Heart right ventricle (tissue), 16 donors: ENCODE measurements at places on chromosomes 4 and X.

GRCh38 chr4:136392576-136392975, 1139.7 kb downstream of the PCDH18 start:
- no peak for DNase-seq

DNA sequence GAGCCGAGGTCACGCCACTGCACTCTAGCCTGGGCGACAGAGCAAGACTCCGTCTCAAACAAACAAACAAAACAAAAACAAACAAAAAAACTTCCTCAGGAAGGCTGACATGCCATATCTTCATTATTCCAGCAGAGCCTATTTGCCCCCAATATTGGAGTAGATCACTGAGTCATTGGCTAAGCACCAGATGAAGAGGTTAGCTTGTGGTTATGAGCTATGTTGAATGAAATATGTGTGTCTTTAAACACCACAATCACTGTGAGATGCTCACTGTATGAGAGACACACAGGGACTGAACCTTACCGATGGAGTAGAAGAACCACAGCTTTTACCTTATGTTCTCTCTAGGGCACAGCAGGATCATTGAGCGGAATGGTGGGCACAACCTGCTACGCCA, 122.1 kb upstream of the EOLA2 start:
- DNase-seq, result no peak

GRCh38 chr4:185738820-185739219, 73.2 kb downstream of the SORBS2 start:
- DNase-seq, result no peak

DNA sequence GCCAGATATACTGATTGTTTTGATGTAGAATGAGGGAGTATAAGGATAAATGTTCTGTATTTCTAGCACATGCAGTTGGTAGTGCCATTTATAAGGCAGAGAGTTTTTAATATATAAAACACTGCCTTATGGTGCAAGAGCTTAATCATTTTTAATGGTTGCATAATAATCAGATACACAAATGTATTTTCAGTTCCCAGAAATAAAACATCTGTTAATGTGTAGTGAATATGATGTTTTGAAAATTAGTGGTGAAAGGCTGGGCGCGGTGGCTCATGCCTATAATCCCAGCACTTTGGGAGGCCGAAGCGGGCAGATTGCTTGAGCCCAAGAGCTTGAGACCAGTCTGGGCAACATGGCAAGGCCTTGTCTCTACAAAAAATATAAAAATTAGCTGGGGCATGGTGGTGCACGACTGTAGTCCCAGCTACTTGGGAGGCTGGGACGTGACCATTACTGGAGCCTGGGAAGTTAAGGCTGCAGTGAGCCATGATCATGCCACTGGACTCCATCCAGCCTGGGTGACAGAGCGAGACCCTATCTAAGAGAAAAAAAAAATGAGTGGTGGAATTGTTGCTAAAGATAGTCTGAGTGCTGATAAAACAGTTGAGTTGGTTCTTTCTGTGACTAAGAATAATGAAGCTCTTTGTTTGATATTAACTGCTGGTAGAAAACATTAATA, 29.3 kb downstream of the CLCN3 start:
- DNase-seq, result peak; percentile 56

GRCh38 chr4:26687728-26688127, 103.8 kb downstream of the TBC1D19 start:
- no peak for DNase-seq

DNA sequence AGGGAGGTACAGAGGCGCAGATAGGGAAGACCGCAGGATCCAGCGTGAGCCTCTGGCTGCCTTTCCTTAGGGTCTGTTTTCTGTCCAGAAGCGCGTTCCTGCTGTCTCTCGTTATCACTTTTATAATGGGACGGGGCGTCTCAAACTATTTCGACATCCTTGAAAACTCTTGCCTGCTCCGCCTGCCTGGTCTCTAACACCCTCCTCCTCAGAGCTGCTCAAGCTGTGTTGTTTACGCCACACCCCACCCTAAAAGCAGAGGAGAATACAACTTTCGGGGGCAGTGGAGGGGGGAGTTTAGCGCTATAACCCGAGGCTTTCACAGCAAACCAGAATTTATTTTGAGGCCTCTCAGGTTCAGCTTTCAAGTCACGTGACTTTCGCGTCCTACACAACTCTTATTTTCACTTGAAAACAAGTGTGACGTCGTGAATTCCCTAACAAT, 646 bp upstream of the FAM3A start:
- DNase-seq, result no peak

- DNase-seq, result no peak
Measured at GRCh38 chrX:50798783-50799182, 15.2 kb downstream of the SHROOM4 start.

DNA sequence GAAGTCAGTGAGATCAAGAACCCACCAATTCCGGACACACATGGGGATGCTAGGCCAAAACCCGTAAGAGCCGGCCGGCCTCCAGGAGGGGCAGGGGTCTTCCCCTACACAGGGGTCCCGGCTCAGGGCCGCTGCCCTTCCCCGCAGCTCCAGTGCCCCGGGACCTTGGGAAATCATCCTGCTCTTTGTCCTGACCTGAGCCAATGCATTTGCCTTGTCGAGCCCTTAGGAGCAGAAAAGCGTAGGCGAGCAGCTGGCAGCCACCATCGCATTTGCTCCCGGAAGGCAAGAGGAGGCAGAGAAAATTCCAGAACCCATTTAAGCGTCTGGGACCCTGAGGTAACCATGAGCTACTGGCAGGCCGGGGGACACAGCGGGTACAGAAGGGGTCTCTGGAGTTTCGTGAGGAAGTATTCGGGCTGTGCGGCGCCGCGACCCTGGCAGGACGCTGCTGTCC, 7.4 kb upstream of the TNIP2 start:
- no peak for DNase-seq

GRCh38 chr4:82181789-82182188, 192.0 kb downstream of the HNRNPD start:
- no peak for DNase-seq
